Stomach (tissue), 19 donors: ENCODE measurements at places on chromosomes 1 and 21. TPM values are rescaled to one million over a fixed set of nuclear protein-coding genes. Genes with fewer than 3 reads are reported as not detected.

C1QB gene
- total RNA-seq: 187 TPM

OR2M5 gene
- not detected for total RNA-seq

CD52 gene
- not detected for total RNA-seq

FMO1 gene
- total RNA-seq: not detected

WARS2 gene
- total RNA-seq: 7.1 TPM

SAMD11 gene
- total RNA-seq: 9.8 TPM

ACTL8 gene
- total RNA-seq: not detected

VCAM1 gene
- total RNA-seq: 35.1 TPM

FAM110D gene
- total RNA-seq: 1.3 TPM

SPRR4 gene
- total RNA-seq: not detected

TNFRSF18 gene
- total RNA-seq: not detected

BTBD19 gene
- 0.89 TPM for total RNA-seq

BMP8B gene
- total RNA-seq: 1.8 TPM

S100A9 gene
- total RNA-seq: 125 TPM

NBPF15 gene
- total RNA-seq: 17.5 TPM

ANGPTL1 gene
- 17.5 TPM for total RNA-seq

INSRR gene
- total RNA-seq: not detected

OLIG2 gene
- total RNA-seq: not detected

CCDC181 gene
- not detected for total RNA-seq

SLC2A5 gene
- total RNA-seq: not detected

CLCA1 gene
- total RNA-seq: 89.8 TPM

DFFA gene
- total RNA-seq: 13.4 TPM

TACSTD2 gene
- total RNA-seq: not detected

NOS1AP gene
- 11.9 TPM for total RNA-seq

TMEM52 gene
- total RNA-seq: 9.8 TPM

PIGV gene
- total RNA-seq: 7.0 TPM
